ENCODE measurements at places on chromosomes 11 and 22.

DNA sequence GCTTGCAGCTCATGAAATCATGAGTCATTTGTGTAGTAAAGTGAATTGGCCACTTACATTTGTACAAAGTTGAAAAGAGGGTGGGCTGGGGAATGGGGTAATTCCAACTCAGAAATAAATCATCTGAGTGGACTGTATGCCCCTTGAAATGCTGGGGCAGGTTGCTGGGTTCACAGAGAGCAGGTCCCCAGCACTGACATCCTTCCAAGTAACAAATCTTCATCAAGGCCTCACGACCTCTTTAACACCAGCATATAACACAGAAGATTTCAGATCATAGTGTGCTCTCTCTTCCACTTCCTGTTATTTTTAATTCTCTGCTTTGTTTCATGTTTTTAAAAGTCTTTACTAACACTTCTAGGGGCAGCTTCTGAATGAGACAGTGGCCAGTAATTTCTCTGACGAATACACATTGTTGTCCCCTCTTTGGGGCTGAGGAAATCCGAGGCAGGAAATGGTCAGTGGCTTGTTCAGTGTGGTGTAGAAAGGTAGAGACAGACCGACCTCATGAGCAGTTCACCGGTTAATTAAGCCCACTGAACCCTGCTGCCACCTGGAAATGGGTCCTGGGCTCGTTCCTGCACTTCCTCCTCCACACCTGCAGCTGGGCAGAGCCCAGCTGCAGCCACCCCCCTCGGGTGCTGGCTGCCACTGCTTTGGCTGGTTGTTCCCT, 127.7 kb downstream of the MAML2 start:
- no peak for DNase-seq

DNA sequence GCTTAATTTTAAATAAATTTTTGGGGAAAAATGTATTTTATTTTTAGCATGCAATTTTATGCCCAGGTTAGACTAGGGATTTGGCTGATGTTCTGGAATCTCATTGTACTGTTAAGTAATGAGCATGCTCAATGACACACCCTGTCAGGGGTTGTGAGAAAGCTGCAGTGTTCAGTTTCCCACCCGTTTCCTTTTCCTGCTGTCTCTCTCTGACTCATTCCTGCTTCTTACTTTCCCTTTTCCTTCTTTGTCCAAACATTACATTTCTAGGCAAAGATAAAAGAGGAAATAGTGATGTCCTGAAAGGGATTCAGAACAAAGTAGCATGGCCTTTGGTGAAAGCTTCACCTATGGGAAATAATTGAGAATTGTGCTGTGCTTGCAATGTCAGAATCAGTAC, 22.7 kb downstream of the OOSP3 start:
- DNase-seq = no peak

DNA sequence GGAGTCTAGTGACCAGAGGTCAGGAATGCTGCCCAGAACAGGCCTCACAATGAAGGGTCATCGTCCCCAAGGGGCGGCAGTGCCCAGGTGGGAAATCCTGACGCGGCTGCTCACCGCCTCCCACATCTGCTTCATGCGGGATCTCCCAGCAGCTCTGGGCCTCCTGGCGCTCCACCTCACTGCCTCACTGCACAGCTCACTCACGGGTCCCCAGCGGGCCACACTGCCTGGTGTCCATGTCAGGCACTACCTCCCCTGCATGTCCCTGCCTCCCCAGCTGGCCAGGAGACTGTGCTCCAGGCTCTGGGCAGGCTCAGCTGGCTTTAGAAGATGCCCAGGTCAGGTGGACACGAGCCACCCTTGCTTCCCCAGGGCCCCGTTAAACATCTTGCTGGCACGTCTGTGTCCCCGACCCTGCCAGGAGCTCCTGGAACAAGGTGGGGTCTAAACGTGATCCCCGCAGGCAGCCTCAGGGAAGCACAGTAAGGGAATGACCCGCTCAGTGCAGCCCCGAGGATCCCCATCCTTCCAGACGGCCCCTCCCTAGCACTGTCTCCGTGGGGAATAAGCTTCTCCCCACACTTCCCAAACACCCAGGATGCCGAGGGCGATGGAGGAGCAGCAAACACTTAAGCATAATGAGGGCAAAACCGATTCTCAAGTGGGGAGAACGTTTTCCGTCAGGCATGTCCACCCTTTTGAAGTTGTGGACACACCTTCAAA, 93.2 kb downstream of the TRMU start:
- DNase-seq = no peak

GRCh38 chr11:1622086-1622485, at the start of gene KRTAP5-4:
KRTAP5-4 (minus strand) TSS chr11:1622138; CDS start chr11:1622093, 45 bp downstream.
- no peak for DNase-seq

DNA sequence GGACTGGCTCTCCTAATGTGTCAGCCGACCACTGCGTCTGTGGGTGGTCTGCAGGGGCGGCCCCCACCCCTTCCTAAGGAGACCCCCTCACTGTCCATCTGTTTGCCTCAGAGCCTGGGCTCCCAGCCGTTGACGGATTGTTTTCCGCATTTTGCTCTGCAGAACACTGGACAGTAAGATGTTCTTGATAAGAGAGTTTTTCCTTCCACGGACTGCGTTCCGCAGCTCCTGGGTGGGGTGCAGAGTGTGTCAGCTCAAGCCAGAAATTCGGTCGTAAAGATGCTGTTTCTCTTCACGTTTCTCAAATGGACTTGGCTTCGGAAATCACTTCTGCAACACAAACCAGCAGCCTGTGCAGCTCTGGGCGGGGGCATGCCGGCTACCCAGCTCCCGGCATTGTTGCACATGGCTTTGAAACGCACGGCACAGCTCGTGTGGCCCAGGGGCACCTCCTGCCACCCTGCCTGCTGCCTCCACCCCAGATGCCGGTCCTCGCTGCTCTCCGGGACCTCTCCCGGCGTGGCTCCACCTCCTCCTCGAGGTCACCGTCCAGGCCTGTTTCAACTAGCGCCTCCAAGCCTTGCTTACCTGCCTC, 2.9 kb upstream of the MRGPRG start:
- no peak for DNase-seq

- no peak for DNase-seq
These were observed 823.6 kb downstream of the TBC1D22A start for GRCh38 chr22:47586038-47586437.

- no peak for DNase-seq
These were observed 109.9 kb upstream of the CLMP start for GRCh38 chr11:123304828-123305466.

- no peak for DNase-seq
These were observed 766 bp upstream of the CAPRIN1 start for GRCh38 chr11:34050581-34051348.

- no peak for DNase-seq
These were observed 8.9 kb upstream of the NLRP6 start for GRCh38 chr11:269146-269890.

DNA sequence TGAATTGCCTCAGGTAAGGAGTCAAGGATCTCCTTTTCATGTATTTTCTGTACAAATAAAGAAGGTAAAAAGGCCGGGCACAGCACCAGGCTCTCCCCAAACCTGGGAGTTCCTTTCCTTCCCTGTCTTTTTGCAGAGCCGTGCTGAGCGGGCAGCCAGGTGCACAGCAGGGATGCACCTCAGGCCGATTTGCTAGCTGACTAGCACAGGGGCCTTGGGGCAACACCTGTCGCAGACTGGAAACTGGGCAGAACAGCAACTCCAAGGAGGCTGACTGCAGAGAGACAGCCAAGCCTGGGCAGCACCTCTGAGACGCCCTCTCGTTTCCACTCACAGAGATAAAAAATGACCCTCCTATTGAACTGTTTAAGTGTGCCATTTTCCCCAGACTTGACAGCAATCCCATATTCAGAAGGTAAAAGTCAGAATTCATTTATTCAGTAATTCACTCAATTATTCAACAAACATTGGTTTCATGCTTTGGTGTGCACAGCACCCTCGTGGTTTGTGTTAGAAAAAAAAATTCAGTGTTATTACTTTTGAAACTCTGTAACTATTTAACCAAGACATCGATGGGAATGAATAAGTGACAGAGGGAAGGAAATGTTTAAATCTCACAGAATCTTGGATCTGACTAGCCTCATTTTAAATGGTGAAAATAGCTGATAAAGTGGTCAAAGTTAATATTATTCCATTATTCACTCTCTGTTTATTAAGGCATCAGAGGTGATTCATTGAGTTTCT, 120.9 kb downstream of the GALNT18 start:
- no peak for DNase-seq

- no peak for DNase-seq
These were observed 1.2 kb downstream of the KIRREL3 start for GRCh38 chr11:126999366-126999765.

DNA sequence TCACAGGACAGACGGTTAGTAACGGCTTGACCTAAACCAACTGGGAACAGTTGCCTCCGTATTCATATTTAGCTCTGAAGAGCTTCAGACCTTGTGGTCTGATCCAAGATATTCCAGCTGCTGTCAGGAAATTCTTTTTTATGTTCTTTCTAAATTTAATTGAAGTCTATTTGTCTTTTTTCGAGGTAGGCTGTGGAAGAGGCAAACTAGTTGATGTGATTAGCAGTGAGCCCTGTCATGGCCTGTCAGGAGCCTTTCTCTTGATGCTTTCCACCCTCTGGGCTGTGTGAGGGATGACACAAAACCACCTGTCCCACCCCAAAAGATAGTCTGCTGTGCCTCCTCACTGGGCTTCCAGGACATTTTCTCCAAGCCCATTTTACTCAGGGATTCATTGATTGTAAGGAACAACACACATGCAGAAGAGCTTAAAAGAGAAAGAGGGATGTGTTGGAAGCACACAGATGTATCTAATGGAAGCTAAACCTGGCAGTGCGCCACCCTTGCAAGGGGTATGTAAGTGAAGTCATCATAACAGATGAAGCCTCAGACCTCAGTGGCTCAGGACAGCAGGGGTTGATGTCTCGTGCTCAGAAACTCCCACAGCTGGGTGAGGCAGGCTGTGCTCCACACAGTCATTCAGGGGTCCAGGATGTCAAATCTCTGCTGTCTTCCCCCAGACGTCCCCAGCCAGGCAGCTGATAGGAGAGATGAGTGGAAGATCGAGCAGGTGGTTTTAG, 170.0 kb downstream of the NCAM1 start:
- DNase-seq = no peak

- DNase-seq = no peak
These were observed 26.1 kb upstream of the IRAG1 start for GRCh38 chr11:10719616-10720015.

DNA sequence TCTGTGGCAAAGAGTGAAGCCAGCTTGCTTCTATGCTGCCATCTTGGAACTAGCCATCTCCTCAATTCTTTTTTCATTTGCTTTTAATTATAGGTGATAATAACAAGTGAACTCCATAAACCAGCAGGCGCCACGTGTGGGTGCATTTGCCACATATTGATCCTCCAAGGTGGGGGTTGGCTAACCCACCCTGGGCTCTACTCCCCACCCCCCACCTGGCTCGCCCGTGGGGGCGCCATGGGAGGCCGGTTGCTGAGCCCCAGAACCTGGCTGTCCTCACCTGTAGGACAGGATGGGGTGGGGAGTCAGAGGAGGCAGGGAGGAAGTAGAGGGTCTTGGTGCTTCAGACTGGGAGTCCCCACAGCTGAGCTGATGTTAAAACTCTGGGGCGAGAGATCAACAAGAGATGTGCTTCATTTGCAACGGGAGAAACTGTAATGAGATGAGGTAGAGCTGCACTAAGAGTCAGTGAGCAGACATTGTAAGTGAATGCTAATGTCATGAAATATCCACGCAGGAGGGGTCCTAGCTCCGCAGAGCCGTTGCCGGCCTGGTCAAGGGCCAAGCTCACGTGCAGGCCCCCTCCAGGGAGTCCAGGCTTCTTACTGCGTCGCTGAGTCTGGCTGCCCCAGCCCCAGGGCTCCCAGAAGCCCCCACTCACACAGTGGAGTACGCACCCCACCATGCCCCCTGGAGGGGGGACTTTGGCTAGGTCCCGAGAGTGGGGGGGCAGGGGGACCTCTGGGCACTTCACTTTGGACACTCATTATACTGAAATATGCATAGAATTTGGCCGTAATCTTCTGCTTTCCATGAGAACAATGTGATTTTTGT, 59.4 kb downstream of the BRD1 start:
- no peak for DNase-seq

GRCh38 chr11:31131760-31132159, 237.8 kb downstream of the DCDC1 start:
- no peak for DNase-seq

- DNase-seq = no peak
These were observed 18.6 kb downstream of the GRAMD4 start for GRCh38 chr22:46638601-46639431.

DNA sequence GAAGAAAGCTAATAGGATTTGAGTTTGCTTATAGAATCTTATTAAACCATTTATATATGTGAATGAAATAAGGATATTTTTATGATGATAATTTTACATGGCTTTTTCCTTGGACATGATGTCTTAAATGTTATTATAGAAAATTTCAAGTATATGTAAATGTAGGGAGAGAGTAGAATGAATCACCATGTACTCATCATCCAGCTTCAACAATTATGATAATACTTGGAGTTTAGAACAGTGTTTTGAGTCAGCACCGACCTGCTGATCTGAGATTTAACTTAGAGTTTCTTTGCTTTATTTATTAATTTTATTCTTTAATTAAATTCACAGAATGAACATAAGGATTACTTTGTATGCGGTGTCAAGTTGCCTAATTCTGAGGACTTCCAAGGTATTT, 193.5 kb downstream of the UVRAG start:
- no peak for DNase-seq

DNA sequence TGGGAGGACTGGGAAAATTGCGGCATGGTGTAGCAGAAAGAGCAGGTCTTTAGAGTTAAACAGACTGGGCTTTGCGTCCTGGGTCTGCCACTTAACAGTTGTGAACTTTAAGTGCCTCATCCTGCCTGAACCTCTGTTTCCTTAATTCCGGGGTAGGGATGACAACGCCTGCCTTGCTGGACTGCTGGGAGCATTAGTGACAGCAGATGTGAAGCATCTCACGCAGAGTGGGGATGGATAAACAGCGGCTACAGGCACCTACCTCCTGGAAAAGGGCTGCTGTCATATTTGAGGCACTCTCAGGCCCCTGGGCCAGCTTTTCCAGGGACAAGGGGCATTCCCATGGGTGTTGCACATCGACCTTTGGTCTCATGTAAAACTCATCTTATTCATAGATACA, 572.2 kb downstream of the TBC1D22A start:
- no peak for DNase-seq

DNA sequence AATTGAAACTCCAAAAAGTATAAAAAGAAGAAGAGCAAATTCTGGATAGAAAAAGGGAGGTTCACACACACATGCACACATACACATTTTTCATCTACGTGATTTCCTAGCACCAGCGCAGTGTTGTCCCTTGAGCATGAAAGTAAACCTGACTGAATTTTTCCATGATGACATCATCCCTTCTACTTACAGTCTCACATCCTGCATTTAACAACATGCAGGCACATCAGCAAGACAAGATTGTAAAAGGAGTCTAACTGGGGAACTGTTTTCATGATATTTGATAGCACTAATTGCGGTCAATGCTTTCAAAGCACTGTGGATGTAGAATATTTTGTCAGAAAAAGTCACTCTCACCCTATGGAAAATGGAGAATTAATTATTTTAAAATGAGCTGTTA, 36.6 kb downstream of the GAS2 start:
- DNase-seq = no peak

GRCh38 chr22:20816559-20816958, 42.1 kb downstream of the PI4KA start:
- DNase-seq = no peak

All from stimulated activated CD4-positive, alpha-beta T cell treated with anti-CD3 and anti-CD28 coated beads, Interleukin-4, amount 100 ng/mL, for 48 hours (primary cell).